ENCODE measurements at places on chromosomes 2 and 18.

GRCh38 chr2:144270951-144271350 lies 249.0 kb downstream of the ZEB2 start:
- DNase-seq = no peak

- no peak for DNase-seq
These were observed 13.6 kb downstream of the ASB1 start for GRCh38 chr2:238440331-238440730.

DNA sequence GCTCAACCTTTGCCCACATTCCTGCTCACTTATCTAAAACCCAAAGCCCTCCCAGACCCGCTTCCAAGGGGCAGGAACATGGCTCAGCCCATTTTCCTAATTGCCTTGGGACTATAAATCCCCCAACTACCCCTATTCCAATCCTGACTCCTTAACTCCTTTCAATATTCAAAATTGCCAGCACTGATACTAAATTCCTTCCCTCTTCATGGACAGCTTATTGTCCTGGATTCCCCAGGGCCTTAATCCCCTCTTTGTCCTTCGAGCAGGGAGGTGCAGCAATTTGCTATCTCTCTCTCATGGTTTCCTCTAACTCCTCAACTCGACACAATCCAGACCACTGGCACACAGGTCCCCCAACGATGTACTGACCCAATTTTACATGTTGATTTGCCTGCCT lies 99.1 kb downstream of the SLC25A12 start:
- no peak for DNase-seq

DNA sequence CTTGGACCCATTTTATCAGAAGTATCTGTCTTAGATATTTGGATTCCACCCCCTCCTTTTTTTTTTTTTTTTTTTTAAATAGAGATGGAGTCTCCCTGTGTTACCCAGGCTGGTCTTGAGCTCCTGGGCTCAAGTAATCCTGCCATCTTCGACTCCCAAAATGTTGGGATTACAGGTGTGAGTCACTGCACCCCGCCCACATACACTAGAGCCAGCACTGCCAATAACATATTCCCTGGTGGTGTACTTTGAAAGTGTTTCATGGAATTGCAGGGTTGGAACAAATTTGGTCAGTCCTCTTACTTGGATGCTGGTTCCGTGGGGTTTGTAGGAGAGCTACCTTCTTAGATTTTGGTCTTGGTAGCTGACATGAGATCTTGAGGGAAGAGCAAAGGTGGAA lies 15.0 kb downstream of the PDCL3 start:
- DNase-seq = no peak

- no peak for DNase-seq
These were observed 46.5 kb downstream of the PTGR3 start for GRCh38 chr18:75162467-75162866.

- DNase-seq = no peak
These were observed 3.1 kb downstream of the FEZ2 start for GRCh38 chr2:36594849-36595248.

DNA sequence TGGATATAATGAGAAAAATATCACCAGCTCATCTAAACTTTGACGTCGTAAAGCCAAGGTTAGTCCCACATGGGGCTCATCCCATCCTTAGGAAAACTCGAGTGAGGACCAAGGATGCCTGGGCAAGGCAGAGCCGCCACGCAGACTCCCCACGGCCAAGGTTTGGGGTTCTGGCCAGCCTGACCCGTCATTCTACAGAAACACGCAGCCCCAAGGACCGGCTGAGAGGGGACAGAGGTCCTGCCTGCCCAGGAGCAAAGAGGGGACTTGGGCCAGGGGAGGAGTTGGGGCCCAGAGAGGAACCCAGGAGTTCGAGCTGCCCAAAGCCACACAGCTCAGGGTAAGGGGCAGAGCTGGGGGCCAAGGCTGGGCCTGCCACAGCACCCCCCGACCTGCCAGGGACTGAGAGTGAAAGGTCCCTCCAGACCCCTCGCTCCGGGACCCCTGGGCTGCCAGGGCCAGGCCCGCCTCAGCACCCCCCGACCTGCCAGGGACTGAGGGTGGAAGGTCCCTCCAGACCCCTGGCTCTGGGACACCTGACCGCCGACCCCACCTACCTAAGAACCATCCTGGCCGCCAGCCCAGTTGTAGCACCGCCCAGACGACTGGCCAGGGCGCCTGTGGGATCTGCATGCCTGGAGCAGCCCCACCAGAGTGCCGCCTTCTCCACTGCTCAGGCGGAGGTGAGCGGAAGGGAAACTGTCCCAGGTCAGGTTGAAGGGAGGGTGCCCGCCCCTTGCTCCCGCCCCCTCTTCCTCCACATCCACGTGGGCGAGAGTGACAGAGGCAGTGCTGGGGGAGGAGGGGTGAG lies at the start of gene PDCD1:
PDCD1 (minus strand) TSS at position 689 of the 811 bp plus-strand sequence; CDS start at position 633, 56 bp downstream.
- no peak for DNase-seq

DNA sequence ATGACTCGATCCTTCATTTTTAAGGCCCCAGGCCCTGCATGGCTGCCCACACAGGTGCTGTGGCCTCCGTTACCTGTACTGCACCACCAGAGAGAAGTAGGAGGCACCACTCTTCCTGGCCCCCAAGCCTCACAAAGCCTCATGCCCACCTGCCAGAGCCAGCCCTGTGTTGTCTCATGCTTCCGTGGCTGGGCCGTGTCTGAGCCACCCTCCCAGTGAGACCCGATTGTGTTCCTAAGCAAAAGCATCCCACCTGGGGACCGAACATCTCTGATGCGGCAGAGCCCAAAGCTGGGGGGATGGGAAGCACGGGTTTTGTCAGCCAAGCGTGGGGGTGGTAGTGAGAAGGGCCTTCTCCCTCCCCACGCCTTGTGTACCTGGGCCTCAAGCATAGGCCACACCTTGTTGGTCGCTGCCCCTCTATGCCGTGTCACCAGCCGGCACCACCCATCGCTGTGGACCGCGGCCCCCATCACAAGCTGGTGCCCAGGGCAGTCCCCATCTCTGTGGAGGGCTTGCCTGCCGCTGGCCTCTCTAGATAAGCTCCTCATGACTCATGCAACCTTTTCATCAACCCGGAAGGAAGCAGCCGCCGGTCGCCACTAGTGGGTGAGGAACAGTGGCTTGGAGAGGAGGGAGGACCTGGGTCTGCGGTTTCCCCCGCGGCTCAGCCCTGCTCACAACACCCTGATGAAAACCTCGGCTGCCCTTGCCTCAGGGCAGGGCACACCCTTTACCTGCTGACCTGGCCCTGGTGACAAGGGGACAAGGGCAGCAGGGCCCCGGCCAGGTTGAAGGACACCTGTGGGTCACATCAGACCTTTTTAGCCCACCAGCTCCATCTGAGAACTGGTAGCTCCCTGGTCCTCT lies 2.7 kb upstream of the RNPEPL1 start:
- peak; percentile 83 for DNase-seq

GRCh38 chr18:3466872-3467271 lies 16.9 kb downstream of the TGIF1 start:
- DNase-seq = no peak

Data from activated CD8-positive, alpha-beta memory T cell treated with anti-CD3 and anti-CD28 coated beads for 1 hour (primary cell).